ENCODE measurements at places on chromosomes 6 and 20.

GRCh38 chr20:10209091-10209490 lies 9.5 kb upstream of the SNAP25 start:
- no peaks in the 10 kb centered on the region for H3K27me3 ChIP-seq
- H3K4me1 ChIP-seq: no peaks in the 10 kb centered on the region
- no peak overlapping the region for H3K27ac ChIP-seq
- no peak for DNase-seq
- H3K36me3 ChIP-seq: no peaks in the 10 kb centered on the region

- H3K36me3 ChIP-seq: no peaks in the 10 kb centered on the region
- no peak for DNase-seq
- no peaks in the 10 kb centered on the region for H3K4me1 ChIP-seq
- no peaks in the 10 kb centered on the region for H3K27me3 ChIP-seq
Measured at GRCh38 chr6:54125493-54125892, 14.2 kb downstream of the MLIP start.

DNA sequence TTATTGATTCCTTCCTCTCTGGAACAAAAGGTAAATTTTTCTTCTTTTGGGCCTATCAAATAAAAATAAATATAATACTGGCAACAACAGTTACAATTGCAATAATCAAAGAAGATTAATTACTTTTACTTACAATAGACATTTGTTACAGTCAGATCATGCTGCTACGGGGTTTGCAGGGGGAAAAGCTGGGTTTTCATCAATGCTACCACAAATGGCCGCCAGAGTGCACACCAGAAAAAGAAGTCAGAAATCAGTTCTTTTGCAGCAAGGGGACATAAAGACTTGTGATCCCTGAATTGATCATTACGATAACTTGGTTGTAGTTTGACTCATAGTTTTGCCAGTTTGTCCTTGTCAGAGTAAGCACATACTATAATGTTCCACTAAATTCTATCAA lies 714.5 kb upstream of the EYS start:
- H3K4me3 ChIP-seq: no peak overlapping the region
- no peak overlapping the region for H3K27ac ChIP-seq
- no peaks in the 10 kb centered on the region for H3K27me3 ChIP-seq
- no peaks in the 10 kb centered on the region for H3K4me1 ChIP-seq

- H3K36me3 ChIP-seq: no peaks in the 10 kb centered on the region
- H3K27me3 ChIP-seq: no peaks in the 10 kb centered on the region
Measured at GRCh38 chr6:12033770-12034169, 21.7 kb downstream of the HIVEP1 start.

DNA sequence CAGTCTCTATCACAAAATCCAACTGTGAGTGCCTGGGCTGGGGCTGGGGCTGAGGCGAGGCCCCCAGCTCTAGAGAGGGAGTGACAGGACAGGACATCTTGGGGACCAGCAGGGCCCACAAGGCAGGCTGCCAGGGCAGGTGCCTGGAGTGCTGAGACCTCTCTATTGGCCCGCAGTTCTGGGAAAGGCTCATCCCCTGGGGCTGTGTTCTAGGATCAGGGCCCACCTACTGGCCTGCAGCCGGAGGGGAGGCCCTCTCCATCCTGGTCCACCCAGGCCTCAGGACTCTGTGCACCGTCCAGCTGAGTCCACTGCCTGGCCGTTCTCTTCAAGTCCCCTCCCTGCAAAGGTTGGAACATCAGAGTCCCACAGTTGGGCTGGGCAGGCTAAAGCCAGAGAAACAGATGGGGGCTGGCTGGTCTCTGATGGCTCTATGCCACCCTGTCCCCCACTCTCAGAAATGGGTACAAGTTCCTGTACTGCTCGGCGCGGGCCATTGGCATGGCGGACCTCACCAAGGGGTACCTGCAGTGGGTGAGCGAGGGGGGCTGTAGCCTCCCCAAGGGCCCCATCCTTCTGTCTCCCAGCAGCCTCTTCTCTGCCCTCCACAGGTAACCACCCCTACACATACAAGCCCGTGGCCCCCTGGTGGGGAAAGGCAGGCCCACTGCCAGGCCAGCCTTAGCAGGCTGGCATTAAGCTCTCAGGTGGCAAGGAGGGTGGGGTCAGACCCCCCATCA lies 9.0 kb downstream of the EMILIN3 start:
- no peak for DNase-seq
- no peaks in the 10 kb centered on the region for H3K36me3 ChIP-seq
- no peaks in the 10 kb centered on the region for H3K27me3 ChIP-seq
- H3K27ac ChIP-seq: no peak overlapping the region

Data from B cell (primary cell).